ENCODE measurements at places on chromosomes 11 and 22.

DNA sequence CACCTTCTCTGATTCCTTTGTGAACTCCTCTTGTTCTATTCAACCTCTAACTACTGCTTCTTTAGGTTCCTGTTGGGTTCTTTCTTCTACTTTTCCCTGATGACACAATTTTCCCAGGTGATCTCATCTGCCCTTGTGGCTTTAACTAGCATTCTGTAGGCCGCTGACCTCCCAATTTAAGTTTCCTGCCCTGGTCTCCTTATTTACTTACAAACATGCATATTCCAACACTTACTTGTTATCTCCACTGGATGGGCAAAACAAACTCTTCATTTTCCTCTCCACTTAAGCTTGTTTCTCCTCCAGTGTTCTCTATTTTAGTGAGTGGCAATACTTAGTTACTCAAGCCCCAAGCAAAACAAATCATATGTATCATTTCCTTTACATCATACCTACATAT lies 734.5 kb downstream of the METTL15 start:
- no peak for DNase-seq

DNA sequence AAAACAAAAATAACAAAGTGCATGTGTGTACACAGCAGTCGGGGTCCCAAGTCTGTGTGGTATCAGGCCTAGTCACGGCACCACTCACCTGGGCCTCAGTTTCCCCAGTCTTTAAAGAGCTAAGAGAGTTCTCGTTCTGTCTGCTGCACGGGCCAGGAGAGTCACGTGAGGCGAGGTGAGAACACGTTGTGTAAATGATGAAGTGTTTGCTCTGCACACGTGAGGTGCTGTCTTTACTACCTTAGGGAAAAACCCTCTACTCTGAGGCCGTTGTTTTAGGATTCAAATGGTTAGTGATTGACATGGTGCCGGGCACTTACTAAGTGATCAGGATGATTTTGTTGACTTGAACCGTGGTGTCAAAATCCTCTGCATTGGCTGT lies 86.5 kb upstream of the PPARA start:
- DNase-seq = no peak

- no peak for DNase-seq
These were observed 6.9 kb upstream of the MMP20 start for GRCh38 chr11:102632026-102632425.

- DNase-seq = no peak
These were observed 1134.1 kb downstream of the BRD1 start for GRCh38 chr22:48693377-48694135.

GRCh38 chr11:18071098-18071705 lies 25.1 kb upstream of the TPH1 start:
- DNase-seq = no peak
